ENCODE measurements at places on chromosomes 7 and 10. TPM values are rescaled to one million over a fixed set of nuclear protein-coding genes. Genes with fewer than 3 reads are reported as not detected.

NEUROG3 gene
- total RNA-seq = not detected

C10orf53 gene
- total RNA-seq = not detected

NPS gene
- not detected for total RNA-seq

PRR15 gene
- 6.1 TPM for total RNA-seq

SH2B2 gene
- total RNA-seq = 7.1 TPM

CYP2E1 gene
- not detected for total RNA-seq

VGF gene
- total RNA-seq = not detected

TMEM139 gene
- total RNA-seq = not detected

SPAM1 gene
- not detected for total RNA-seq

ZNF786 gene
- total RNA-seq = 5.3 TPM

FRMPD2 gene
- total RNA-seq = not detected

CDNF gene
- total RNA-seq = 0.32 TPM

GRID2IP gene
- not detected for total RNA-seq

SORCS1 gene
- total RNA-seq = not detected

CLRN3 gene
- not detected for total RNA-seq

ZNF804B gene
- total RNA-seq = not detected

PNLIPRP2 gene
- total RNA-seq = not detected

CALD1 gene
- total RNA-seq = 674 TPM

CD36 gene
- total RNA-seq = 1.3 TPM

BEND7 gene
- 5.8 TPM for total RNA-seq

SMKR1 gene
- total RNA-seq = not detected

LHPP gene
- 19.0 TPM for total RNA-seq

GOLGA7B gene
- not detected for total RNA-seq

ANKRD61 gene
- not detected for total RNA-seq

CALML3 gene
- not detected for total RNA-seq

WEE2 gene
- total RNA-seq = not detected

AKR1C3 gene
- total RNA-seq = 36.2 TPM

Data from GM23248 (cell line).